Stimulated activated CD8-positive, alpha-beta memory T cell treated with anti-CD3 and anti-CD28 coated beads, Interleukin-7, amount 100 ng/mL, for 4 hours (primary cell): ENCODE measurements at places on chromosomes 2 and 18.

GRCh38 chr2:155310589-155310988, 612.1 kb downstream of the KCNJ3 start:
- no peak for DNase-seq

- no peak for DNase-seq
Measured at GRCh38 chr2:112622528-112622849, 23.2 kb upstream of the SLC20A1 start.

DNA sequence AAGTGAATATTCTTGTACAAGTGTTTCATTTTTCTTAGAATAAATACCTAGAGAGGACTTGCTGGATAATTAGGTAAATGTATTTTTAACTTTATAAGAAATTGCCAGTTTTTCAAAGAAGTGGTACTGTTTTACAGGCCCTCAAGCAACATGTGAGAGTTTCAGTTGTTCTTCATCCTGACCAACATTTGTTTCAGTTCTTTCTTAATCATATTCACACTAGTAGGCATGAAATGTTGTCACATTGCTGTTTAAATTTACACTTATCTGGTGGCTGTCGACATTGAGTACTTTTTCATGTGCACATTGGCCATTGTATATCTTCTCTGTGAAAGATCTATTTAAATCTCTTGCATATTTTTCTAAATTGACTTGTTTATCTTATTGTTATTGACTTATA, 178.1 kb downstream of the ACOXL start:
- no peak for DNase-seq

DNA sequence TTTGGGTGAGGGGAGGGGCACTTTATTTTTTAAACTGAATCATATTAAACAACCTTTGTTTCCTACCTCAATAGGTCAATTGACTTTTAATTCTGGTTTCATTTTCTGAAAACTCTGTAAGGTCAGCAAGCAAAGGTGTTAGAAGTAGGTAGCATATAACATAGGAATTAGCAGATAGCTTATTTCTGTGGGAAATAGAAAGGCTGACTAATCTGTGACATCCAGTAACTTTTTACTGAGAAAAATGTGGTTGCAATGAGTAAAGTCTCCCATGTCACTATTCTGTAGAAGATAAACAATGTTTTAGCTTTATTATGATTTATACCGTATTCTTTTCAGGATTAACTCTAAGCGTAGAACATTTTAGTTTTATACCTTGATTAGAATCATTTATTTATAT, 240.4 kb downstream of the PLCL1 start:
- no peak for DNase-seq

DNA sequence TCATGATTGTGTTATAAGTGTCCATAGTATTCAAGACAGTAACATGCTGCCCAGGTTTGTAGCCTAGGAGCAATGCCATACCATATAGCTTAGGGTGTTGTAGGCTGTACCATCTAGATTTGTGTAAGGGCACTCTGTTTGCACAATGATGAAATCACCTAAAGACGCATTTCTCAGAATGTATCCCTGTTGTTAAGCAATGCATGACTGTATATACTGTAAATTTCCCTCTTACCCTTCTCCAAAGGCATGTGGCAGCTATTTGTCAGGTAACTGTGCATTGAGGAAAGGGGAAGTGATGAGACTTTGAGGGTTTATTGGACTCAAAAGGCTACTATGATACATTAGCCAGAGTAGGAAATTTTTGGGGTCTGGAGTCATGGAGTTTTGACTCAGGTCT, 180.8 kb downstream of the VAPA start:
- DNase-seq, result no peak

GRCh38 chr2:240450532-240451107, 15.2 kb downstream of the GPC1 start:
- no peak for DNase-seq

- DNase-seq, result no peak
Measured at GRCh38 chr2:216285701-216286100, 86.6 kb downstream of the MARCHF4 start.

DNA sequence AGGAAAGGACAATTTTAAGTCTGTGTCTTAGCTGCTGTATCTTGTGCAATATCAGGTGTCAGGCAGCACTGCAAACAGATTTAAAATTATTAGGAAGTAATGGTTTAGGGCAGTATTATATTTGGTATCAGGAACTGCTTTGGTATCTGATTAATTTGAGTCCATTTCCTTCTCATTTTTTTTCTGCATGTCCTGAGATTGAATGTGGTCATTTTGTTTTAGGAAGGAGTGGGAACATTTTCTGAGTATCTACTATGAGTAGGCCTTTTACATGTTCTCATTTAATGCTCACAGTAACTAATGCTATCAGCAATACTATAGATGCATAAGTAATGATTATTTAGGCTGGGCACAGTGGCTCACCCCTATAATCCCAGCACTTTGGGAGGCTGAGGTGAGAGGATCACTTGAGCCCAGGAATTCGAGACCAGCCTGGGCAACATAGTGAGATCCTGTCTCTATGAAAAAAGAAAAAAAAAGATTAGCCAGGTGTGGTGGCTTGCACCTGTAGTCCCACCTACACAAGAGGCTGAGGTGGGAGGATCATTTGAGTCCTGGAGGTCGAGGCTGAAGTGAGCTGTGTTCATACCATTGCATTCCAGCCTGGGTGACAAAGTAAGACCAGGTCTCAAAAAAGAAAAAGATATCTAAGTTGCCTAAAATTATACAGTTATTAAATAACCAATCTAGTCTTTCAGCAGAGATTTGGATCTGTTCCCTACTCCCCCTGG, 4.7 kb downstream of the FMNL2 start:
- DNase-seq, result no peak

DNA sequence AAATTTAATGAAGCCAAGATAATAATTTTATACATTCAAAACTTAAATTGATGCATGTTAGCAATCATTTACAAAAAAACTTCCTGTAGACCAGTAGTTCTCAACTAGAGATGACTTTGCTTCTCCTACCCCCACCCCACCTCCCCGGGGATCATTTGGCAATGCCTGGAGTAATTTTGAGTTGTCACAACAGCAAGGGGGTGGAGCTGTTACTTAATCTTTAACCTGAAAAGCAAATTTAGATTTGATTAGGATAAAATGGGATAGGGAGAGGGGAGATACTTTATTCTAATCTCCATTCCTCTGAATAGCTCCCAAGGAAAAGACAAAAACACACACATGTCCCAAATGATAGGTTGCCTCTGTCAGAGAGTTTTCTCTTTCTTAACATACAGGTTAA, 4.2 kb downstream of the SLC40A1 start:
- no peak for DNase-seq

DNA sequence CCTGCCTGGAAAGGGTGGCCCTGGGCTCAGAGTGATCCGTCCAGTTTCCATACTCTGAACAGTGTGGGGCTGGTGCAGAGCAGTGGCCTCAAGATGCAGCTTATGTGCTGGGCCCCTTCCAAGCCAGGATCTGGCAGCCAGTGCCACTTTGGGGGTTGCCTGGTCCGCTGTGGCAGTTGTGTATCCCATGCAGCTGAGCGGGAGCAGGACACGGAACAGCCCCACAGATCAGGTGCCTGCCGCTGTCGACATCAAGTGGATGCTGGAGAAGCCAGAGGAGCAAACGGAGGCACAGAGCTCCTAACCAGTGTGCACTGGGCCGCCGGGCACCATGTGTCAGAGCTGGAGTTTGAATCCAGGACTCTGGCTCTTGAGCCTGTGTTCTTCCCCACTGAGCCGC, 112.0 kb downstream of the CABLES1 start:
- DNase-seq, result no peak

DNA sequence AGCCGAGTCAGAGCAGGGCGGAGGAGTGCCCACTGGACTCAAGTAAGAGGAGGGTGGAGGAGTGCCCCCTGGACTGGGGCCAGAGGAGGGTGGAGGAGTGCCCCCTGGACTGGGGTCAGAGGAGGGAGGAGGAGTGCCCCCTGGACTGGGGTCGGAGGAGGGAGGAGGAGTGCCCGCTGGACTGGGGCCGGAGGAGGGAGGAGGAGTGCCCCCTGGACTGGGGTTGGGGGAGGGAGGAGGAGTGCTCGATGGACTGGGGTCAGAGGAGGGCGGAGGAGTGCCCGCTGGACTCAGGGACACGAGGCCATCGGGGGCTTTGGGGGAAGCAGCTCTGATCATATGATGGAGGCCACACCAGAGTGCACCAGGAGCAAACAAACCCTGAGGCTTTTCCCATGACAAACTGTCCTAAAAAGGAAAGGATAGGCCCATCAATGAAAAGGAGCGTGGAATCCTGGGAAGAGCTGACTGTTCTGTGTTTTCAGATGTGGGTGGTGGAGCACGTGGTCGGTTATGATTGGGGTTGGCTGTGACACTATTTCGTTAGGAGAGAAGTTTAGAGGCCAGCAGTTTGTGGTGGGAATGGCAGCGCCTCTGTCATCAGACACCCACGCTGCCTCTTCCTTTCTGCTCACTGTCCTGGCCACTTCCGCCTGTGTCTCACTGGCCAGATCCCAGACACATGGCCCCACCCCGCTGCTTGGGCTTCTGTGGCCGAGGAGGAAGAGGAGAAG, 24.5 kb upstream of the HPCAL1 start:
- DNase-seq, result no peak

GRCh38 chr2:86491088-86491487, 49.9 kb downstream of the KDM3A start:
- DNase-seq, result no peak

DNA sequence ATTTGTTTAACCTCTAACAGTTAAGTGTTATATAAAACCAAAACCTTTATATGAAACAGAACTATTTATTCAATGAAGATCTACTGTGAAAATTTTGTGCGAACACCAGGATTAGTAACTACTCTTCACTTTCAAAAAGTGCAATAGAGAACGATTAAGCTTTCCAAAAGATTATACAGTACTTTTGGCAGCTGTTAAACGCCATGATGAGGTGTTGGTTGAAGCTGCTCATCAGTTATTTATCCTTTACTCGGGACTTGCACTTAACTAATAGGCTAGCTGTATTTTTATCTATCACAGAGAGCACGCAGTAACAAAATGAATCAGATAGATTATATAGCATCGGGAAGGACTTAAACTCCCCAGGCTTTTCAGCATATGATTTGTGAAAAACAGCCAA, 113.6 kb downstream of the GCA start:
- no peak for DNase-seq

GRCh38 chr2:59754011-59754735, 799.3 kb downstream of the BCL11A start:
- no peak for DNase-seq

DNA sequence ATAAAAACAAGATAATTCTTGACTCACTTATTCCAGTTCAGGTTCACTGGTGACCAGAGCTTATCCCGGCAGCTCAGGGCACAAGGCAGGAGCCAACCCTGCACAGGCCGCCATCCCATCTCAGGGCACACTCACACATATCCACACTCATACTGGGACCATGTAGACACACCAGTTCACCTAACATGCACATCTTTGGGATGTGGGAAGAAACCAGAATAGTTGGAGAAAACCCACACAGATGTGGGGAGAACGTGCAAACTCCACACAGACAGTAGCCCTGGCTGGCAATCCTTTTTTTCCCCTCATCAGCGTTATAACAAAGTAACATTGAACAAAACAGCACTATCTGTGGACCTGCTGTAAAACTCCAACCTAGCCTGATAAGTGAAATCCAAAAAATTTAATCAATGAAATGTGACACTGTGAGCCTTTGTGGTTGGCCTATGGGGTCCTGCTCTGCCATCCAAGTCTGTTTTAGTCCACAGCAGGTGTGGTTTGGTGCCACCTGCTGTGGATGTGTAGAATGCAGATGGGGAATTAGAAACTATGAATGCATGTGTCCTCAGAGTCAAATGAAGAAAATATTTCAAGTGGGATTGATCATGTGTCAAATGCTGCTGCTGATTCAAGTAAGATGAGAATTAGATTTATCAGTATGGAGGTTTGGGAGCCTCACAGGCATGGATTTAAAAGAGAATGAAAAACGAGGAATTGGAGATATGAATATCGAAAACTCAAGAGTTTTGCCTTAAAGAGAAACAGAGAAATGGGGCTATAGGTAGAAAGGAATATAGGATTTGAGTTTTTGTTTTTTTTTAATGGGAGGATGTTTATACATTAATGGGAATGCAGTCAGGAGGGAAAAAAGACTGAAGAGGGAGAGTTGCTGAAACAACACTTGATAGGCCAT, 47.0 kb downstream of the UGP2 start:
- peak; percentile 3 for DNase-seq

- no peak for DNase-seq
Measured at GRCh38 chr18:68466672-68467071, 248.2 kb downstream of the TMX3 start.

DNA sequence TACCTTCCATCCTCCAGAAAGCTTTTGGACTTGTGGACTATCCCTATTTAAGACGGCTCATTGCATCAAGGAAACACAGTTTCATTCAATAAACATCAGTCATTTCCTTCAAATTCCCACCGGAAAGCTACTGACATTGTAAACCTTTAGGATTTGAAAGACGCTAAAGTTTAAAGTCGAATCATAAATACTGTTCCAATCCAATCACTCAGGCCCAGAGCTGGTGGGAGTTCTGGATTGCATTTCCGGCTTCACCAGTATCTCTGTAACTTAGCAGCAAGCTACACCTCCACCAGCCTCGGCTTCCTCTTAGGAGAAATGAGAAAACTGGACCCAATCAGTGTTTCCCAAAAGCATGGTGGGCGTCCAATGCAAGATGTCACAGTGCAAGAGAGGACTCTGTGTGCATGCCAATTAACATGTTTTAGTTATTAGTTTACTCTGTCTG, 1.6 kb downstream of the WDFY1 start:
- DNase-seq, result no peak

DNA sequence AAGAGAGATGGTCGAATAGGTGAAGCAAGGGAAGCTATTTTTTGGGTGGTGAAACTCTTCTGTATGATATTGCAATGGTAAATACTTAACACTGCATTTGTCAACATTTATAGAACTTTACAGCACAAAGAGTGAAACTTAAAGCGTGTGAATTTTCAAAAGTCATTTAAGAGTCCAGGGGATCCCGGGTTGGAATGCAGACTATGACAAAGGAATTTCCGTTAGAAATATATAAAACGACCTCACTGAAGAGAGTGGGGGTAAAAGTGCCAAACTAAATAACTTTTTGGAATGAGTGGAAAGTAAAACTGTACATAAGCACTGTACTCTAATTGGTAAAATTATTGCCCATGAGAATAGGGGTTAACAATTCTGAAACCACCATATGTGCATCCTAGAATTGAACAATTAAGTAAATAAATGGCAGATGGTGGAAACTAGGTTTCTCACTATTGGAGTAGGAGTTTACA, 191.0 kb upstream of the FN1 start:
- DNase-seq, result no peak

DNA sequence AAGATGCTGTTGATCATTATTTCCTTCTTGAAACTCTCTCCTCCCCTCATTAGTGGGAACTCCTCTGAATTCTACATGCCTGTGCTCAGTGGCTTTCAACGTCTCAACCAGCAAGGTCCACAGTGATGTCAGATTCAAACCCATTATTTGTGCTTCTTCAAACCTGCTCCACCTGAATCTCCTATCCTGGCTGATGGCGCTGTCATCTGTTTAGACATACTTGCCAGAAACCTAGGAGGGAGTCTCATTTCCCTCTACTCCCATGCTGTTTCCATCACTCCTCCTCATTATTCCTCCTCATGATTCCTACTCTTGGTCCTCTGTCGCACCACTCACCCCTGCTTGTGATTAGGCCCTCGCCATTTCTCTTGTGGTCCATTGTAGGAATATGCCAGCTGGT, 2.9 kb upstream of the LPIN2 start:
- no peak for DNase-seq
